ENCODE measurements at places on chromosomes 7 and 10.

DNA sequence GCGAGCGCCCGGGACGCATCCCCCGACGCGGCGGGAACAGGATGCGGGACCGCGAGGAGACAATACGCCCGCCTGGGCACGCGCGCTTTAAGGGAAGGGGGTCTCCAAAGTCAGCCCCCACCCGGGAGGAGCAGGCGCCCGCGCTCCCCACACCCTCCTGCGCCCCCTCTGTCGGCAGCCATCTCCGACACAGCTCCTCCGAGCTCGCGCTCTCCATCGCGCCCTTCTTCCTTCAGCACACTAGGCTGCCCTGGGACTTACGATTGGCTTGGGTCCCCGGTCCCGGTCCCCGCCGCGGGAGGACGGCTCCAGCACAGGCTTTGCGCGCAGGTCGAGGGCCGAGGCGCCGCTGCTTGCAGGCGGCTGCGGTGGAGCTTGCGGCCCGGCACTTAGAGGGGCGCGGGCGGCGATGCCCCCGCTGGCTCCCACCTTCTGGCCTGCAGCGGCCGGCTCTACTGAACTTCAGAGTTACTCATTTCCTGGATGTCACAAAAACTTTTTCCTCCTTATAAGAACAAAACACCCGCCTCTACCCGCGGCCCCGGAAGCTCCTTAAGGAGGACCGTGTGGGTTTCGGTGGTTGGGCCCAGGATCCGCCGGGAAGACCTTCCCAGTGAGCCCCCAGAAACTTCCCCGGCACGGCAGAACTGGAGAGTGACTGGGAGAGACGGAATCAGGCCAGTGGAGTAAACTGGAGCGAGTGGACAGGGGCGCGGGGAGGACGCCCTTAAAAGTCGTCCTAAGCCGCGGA lies at the start of gene ITPRIP:
ITPRIP (minus strand) TSS at position 481 of the 751 bp plus-strand sequence. CDS start 22,414 bp downstream, outside the sequence.
- peak; percentile 75 for DNase-seq

DNA sequence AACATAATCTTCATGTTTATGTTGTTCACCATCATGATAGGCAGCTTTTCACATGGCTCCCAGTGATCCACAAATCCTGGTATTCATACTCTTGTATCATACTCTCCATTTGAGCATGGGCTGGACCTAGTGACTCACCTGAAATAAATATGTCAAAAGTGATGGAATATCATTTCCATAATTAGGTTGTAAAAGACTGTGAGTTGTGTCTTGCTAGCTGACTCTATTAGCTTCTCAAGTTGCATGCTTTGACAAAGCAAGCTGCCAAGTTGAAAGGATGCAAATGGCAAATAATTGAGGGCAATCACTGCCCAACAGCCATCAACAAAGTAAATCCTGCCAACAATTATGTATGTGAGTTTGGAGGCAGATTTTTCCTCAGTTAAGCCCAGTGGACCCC lies 300.4 kb downstream of the AHR start:
- no peak for DNase-seq

DNA sequence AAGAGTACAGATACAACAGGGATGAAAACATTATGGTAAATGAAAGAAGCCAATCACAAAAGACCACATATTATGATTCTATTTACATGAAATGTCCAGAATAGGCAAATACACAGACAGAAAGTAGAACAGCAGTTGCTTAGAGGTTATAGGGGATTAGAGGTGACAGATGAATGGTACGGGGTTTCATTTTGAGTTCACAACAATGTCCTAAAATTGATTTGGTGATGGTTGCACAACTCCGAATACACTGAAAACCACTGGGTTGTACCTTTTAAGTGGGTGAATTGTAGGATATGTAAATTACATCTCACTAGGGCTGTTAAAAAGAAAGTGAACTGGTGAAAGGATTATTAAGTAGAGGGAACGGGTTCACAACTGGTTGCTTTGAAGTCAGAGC lies 76.3 kb upstream of the MRLN start:
- no peak for DNase-seq

DNA sequence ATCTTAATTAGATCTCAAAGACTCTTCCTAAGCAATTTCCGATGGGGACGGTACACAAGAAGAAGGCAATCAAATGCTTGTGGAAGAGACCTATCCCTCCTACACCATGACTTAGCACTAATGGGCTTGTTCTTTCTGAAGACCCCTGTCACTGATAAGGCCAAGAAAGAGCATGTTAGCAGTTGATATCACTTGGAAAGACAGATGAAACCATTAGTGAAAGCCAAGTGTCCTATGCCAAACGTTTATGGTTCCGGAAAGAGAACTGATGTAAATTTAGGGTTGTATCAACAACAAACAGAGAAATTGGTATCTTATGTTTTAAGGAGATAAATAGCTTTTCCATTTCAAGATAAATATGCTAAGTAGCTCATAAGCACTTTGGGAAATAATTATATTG lies 6.5 kb downstream of the UROS start:
- no peak for DNase-seq

DNA sequence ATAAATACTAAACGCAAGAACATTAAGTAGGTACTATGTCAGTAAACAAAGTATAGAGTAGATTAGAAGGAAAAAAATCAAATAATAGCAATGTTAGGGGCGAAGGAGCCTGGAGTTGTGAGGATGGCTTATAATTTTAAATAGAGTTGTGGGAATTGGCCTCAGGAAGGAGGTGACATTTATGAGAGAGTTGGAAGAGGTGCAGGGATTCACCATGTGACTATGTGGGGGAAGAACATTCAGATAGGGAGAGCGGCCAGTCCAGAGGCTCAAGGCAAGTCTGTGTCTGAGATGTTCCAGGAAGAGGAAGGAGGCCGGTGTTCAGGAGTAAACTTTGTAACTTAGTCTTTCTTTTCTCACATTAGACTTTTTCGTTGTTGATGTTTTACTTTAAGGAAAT lies 778.6 kb upstream of the C7orf33 start:
- no peak for DNase-seq

DNA sequence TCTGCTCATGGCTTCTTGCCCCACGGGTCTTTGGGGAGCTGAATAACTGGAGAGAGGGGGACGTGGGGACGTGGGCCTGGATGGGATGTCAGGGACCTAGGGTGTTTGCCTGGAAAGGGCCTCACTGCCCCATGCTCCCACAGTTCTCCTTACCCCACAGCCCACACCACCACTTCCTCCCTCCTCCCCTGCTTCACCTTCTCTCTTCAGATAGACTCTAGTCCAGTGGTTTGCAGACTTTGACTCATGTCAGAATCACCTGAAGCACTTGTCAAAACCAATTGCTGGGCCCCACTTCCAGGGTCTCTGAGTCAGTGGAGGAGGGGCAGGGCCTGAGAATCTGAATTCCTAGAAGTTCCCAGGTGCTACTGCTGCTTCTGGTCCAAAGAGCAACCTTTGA lies 327.4 kb downstream of the RPS24 start:
- DNase-seq: no peak
